ENCODE measurements at places on chromosomes 6 and 20.
A peak's percentile ranks its signal among the peaks of the same experiment; 100 is the strongest.

DNA sequence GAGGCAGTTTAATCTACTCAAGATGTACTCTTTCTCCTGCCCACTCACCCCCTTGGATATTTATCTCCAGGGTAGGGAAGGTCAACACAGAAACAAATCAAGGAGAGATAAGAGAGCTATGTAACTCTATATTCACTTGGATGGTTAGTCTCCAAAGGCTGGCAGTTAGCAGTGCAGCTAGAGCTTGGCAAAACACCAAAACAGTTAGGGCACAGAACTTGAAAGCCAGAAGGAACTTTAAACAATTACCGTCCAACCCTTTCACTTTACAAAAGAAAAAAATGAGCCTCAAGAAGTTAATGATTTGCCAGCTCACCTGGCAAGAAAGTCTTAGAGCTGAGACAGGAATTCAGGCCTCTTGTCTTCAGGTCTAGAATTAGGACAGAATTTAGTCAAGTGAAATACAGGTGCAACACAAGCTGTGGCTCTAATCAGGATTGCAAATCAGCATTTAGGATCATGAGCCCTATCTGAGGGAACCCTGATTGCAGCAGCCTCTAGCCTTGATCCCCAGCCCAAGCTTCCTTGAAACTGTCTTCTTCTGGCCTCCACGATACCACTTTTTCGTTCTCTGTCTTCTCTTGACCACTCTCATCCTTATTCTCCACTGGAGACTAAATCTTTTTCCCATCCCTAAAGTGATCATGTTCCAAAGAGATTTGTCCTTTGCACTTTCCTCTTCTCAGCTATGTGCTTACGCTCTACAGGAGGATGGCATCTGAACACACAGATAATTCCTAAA is 14.9 kb downstream of the NEDD9 start:
- no peak for DNase-seq

GRCh38 chr6:53869964-53870363 is 75.2 kb downstream of the LRRC1 start:
- DNase-seq, result no peak

- DNase-seq, result no peak
Measured at GRCh38 chr20:11012975-11013374, 339.2 kb upstream of the JAG1 start.

- no peak for DNase-seq
Measured at GRCh38 chr6:33981421-33981820, 164.5 kb downstream of the GRM4 start.

DNA sequence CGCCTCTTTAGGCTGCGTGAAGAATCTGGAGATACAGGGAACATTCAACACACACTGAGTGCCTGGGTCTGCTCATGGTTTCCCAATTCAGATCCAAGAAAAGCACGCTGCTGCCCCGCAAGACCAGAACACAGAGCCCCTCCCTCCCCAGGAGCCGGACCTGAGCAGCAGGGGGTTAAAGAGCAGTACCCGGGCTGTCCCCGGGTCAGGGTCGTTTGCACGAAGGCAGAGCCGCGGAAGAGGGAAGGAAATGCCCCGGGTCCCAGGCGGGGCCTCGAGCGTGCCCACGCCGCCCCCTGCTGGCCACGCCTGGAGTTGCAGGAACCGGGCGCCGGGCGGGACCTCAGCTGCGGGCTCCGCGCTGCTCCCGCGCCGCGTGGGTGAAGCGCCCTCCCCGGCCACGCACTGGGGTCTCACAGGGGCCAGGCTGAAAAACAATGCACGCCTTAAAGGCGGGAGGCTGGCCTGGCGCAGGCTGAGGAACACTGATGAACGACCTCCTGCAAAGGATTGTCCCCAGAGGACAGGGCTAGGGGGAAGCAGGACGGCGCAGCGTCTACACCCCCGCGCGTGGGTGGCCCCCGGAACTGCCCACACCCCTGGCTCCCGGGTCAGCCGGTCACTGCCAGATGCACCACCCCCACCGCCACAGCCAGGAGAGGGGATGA is 48.9 kb downstream of the ANKRD60 start:
- peak; percentile 56 for DNase-seq

DNA sequence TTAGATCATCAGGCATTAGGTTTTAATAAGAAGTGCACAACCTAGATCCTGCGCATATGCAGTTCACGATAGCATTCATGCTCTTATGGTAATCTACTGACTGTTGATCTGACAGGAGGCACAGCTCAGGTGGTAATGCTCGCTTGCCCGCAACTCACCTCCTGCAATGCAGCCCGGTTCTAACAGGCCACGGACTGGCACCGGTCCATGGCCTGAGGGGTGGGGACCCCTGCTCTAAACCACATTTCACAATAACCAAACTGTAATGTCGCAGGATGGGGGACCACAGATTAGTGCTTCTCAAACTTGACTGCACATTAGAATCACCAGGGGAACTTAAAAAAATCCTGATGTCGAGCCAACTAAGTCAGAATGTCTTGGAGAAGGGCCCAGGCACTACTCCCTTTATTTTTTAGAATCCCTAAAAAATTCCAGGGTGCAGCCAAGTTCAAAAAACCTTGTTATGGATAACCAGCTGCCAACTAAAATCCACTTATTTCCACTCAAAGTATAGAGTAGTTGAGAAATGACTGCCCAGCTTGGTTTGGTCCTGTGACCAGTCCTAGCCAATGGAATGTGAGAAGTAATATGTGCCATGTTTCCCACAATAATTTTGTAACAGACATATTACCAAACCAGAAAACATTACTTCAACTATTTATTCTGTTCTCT is 3.1 kb downstream of the SHPRH start:
- DNase-seq, result no peak
